Activated T-cell treated with anti-CD3 and anti-CD28 coated beads, Interleukin-2, amount 50 U/mL, for 72 hours (primary cell): ENCODE measurements at places on chromosomes 11 and 22.

- peak; percentile 61 for DNase-seq
Measured at GRCh38 chr22:44550711-44551491, 52.9 kb upstream of the RTL6 start.

DNA sequence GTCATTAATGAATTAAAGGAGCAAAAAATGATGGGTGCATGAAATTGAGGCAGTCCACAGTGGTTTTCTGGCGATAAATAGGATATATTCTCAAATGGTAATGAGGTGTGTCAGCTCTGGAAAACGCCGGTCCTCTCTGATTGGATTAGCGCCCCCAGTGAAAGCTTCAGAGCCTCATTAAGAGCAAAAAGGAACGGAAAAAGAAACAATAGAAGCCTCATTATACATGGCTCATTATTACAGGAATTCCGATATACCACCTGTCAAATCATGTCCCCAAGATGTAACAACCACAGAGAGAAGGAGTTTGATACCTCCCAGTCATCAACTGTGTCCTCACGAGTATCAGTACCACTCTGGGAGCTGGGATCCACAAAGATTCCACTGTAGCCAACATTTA lies 175.7 kb upstream of the PITPNB start:
- DNase-seq, result no peak

DNA sequence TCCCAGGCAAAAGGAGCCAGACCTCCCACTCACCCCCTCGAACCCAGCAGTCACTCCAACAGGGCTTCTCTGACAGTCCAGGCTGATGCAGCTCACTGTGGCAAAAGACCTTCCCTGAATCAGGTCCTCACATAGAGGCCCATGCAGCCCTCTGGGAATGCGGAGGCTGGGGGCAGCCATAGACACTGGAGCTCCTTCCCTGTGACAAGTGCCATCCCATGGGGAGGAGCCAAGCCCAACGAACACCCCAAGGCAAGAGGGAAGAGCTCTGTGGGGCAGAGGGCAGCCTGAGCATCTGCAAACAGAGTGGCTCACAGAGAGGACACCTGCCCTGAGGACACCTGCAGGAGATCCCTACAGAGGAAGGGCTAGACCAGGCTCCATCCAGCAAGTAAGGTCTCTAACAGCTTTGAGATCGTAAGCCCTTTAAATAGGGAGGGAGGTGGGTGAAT lies at the start of gene LINC01488:
Gene LINC01488 (plus strand): TSS at position 271 of the 452 bp plus-strand sequence.
- no peak for DNase-seq

DNA sequence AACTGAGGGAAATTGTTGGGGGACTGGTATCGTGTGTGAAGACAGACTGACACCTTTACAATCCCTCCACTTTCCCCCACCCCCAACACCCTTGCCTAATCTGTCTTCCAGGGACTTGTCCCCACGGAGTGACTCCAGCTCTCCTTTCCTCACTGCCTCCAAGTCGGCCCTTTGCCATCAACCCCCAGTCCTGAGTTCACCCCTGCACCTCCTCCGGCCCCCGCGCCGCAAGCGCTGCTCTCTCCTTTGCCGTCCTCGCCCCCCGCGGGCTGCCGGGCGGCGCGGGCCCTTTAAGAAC lies 183 bp upstream of the ABCG4 start:
- DNase-seq, result no peak

DNA sequence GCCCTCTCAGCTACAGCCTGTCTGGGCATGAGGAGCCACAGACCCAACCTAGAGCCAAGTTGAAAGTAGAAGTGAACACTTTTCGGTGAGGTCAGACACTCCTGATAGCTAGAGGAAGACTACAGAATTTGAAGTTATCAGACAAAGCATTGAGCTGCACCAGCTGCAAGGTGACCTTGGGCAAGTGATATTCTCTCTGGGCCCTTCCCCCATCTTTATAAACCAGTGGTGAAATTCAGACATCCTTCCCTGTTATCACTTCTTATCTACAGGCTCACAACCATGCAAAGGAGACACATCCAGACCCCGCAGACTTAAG lies 8.0 kb upstream of the PMM1 start:
- DNase-seq, result no peak

DNA sequence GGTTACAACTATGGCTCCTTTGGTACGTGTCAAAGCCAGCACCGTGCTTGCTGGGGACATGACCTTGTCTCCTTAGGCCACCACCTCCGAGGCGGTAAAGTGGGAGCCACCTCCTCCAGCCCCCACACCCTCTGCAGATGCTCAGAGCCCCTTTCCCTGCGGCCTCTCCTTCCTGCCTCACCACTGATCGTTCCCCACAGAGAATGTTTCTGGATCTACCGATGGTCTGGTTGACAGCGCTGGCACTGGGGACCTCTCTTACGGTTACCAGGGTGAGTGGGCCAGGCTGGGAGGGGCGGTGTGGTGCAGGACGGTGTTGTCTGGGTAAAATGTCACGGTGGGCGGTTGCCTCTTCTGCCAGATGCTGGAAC lies 8.9 kb downstream of the SIDT2 start:
- DNase-seq, result no peak

GRCh38 chr22:42693055-42693762 lies 27.5 kb downstream of the A4GALT start:
- no peak for DNase-seq

GRCh38 chr11:3855808-3856491 lies 486 bp downstream of the STIM1 start:
- peak; percentile 78 for DNase-seq

DNA sequence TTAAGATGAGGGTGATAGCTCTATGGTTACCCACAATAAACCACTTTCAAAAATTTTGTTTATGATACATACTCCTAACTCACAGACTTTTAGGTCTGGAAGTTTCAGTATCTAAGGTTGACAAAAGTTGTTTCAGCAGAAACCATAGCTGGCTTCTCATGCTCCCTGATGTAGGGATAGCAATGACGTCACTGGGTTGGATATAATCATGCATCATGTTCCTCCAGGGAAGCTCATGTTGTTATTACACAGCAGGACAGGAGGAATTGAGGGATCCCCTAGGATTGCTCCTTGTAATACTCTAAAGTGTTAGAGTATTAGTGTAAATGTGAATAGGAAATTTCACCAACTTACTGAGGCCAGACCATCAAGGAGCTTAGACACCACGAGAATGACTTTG lies 23.6 kb downstream of the APOL3 start:
- DNase-seq, result no peak

DNA sequence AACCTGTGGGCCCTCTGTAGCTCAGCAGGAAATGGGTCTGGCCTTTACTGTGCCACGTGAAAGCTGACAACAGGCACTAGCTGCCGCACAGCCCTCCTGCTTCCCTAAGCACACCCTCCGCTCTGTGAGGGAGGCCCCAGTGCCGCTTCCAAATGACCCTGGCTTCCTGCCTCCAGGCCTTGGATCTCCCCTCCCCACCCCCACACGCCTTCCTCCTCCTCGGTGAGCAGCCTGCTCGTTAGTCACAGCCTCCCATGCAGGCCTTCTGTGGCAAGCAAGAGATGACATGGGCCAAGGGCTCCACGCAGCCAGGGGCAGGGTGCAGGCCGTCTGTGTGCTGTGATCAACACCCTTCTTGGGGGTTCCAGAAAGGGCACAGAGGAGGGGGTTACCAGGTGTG lies 15.3 kb upstream of the RASL10A start:
- DNase-seq, result no peak

- DNase-seq, result no peak
Measured at GRCh38 chr11:22454461-22455090, 116.4 kb downstream of the SLC17A6 start.

- no peak for DNase-seq
Measured at GRCh38 chr11:116215471-116216113, 557.2 kb downstream of the BUD13 start.

DNA sequence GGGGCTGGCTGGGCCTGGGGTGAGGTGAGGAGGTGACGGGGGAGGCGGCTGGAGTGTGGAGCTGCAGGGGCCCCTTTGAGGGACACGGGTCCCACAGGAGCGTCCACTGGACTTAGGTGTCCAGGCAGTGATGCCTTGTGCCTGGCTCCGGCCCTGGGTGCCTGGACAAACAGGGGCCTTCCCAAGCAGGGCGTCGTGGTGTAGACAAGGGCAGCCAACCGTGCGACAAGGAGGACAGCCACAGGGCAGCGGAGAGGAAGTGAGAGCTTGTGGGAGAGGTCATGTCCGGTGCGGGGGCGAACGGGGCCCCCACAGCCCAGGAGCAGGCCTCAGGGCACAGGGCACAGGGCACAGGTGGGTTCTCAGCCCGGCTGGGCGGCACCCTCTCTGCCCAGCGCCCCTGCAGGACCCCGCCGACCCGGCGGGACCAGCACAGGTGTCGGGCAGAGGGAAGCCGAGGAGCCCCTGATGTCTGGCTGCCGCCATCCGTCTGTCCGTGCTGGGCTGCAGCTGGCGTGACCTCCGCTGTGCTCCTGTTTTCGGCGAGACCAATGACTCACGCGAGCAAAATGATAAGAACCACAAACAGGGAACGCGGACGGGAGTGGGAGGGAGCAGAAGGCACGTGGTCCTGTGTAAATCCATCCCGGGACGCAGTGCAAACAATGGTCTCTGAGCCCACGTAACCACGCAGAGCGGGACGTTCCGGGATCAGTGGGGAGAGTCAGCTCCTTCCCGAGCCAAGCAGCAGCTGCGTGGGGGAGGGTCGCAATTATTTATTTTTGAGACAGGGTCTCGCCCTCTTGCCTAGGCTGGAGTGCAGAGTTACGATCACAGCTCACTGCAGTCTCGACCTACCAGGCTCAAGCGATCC lies 49.1 kb upstream of the A4GALT start:
- DNase-seq, result no peak

- DNase-seq, result peak; percentile 89
Measured at GRCh38 chr11:67268081-67268961, 2.0 kb downstream of the GRK2 start.

DNA sequence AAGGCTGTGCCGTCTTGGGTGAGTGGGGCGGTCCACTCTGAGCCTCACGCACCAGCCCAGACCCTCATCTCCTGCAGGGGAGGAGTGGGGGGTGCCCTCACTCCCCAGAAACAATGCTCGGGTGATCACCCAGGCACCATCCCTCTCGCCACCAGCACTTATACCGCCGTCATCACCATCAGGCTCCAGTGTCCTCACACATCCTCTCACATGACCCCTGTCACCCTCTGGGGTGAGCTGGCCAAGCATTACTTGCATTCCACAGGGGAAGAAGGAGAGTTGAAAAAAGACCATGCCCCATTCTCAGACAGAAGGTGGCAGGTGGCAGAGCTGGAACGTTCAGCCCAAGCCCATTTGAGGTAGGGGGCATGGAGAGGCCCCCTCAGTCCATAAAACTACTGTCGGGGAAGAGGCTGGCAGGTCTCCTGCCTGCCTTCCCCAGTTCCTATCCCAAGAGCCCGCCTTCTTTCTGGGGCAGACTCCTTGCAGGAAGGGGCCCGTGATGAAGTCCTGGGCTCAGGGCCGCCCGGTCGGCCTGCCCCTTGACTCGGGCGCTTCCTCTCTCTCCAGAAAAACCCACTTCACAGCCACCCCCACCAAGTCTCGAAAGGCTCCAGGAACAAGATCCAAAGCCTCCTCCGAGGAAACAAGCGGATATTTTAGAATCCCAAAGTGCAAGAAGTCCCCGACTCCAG lies 153.3 kb downstream of the DSCAML1 start:
- DNase-seq, result no peak

DNA sequence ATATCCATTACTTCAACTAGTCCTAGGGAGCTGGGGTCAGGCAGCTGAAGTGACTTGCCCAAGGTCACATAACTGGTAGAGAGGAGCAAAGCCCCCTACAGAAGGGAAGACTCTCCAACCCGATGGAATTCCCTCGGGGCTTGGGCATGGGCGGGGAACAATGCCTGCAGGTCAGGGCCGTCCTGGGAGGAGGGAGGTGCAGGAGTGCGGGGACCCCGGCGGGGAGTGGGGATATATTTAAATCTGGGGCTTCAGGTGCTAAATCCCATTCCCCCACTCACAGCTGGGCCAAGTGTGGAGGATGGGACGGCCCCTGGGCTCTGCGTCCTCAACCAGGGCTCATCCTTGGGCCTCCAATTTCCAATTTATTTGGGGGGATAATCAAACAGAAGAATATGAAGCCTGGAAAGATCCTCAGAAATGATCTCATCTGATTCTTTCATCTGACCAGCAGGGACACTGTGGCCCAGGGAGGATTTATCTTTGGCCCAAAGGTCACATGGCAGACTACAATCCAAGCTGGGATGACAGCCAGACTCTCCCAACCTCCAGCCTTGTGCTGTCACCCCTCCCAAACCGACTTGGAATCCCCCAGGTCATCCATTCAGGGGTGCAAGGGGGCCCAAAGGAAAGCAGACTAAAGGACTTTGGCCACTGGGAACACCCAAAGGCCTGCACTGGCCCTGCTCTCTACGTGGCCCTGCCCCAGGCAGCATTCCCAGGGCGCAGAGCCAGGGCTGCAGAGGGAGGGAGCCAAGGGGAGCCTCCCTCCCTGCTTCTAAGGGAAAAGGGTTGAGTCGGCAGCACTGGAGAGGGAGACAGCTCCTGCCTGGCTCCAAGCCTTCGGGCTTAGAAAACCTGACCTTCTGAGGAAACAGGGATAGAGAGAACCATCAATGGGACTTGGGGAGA lies 8.7 kb upstream of the C1QTNF6 start:
- no peak for DNase-seq

DNA sequence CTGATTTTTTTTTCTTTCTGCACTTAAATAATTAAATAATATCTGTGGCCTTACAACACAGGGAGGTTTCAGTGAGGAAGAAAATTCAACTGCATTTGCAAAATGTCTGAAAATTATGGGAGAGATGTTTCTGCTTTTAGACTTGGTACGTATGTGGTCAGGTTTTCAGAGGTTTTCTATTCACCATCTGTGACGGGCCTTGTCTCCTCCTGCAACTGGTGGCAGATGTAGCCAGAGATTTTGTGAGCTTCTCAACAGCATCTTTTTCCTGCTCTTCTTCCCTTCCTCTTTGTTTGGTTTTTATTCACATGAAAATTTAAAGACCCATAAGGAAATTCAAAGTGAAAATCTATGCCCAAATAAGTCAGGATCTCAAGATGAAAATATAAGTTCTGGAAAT lies 38.3 kb downstream of the ZBTB16 start:
- DNase-seq, result no peak

- no peak for DNase-seq
Measured at GRCh38 chr22:40043081-40043480, 48.3 kb downstream of the FAM83F start.

DNA sequence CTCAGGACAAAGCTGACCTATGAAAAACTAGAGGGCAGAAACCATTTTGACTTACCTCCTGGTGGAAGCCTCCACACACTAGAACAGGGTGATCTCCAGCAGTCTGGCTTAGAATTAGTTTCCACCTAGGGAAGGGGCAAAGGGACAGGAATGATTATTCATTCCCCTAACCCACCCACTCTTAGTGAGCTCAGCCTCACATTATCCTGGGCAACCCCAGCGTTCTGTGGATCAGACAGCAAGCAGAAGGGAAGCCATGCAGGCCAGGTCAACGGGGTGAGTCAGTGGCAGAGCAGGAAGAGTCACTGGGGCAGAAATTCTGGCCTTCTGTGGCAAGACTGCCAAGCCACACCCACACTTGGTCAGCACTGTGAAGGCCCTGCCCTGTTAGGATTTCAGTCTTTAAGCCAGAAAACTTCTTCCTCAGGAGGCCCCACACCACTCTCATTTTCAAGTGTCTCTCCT lies 10.5 kb downstream of the NUMA1 start:
- peak; percentile 12 for DNase-seq

GRCh38 chr11:134997652-134998320 lies 585.7 kb upstream of the B3GAT1 start:
- no peak for DNase-seq

- DNase-seq, result no peak
Measured at GRCh38 chr22:48927591-48927990, 900.1 kb downstream of the BRD1 start.
